Natural killer cell treated with Interleukin-12 subunit alpha and Interleukin-12 subunit beta and Interleukin-15 and Interleukin-18, amount 100 ng/mL, for 72 hours (primary cell): ENCODE measurements at places on chromosomes 6 and 20.

DNA sequence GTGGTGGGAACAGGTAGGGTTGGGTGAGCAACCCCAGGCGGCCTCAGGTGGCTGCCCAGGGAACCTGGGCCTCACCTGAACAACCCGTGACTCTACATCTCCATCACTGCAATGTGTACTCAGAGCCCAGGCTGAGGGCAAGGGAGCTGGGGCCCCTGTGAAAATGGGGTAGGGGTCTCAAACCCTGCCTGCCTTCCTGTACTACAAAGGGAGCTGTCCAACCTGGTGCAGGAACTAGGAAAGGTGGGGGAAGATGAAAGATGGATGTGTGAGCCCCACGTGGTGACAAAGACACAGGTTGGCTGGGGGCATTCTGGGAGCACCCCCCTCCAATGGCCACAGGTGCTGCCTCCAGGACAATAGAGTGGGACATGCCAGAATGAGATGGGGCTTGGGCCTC, 62.1 kb upstream of the SLC2A12 start:
- DNase-seq: no peak

DNA sequence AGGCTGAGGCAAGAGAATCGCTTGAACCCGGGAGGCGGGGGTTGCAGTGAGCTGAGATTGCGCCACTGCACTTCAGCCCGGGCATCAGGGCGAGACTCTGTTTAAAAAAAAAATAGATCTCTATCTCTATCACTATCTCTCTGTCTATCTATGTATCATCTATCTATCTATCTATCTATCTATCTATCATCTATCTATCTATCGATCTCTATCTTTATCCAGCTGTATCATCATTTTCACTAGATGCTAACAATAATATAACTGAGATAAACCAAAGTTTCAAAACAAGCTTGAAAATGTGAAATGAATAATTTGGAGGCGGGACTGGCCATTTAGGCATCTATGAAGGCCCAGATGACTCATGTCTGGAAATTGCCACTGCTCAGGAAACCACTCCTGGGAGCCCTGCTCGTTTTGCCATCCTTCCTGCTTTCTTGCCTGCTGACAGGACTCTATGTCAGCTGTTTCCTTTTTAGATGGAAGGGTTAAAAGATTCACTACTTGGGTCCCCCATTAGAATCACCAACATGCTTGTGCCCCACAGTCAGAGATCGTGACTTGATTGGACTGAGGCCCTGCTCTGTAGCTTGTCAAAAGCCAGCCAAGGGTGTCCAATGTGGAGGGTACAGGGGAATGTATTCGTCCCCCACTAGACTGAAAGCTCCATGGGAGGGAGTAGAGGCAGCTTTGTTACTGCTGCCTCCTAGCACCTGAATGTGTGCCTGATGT, 61.7 kb downstream of the UTRN start:
- DNase-seq: no peak

- no peak for DNase-seq
These were observed 491.3 kb upstream of the GJE1 start for GRCh38 chr6:141641406-141641805.

DNA sequence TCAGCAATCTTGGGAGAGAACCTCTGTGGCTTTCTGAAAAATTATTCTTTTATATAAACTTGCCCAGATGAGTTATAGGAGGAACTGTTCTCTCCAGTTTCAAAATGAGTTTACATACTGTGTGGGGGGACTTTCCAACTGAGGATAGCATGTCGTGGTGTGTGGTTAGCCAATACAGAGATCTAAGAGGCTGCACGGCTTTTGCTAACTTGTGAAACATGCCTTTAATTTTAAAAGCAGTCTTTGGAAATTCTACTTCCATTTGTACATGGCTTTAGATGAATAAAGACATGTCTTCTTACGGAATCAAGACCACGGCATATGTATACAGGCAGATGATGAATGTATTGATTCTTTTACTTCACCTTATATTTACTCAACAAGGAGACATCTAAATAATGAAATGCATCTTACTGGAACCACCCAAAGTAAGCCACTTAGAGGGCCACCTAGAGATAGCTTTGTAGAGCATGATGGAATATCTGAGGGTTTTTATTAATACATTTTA, 39.8 kb downstream of the HIVEP1 start:
- peak; percentile 87 for DNase-seq

DNA sequence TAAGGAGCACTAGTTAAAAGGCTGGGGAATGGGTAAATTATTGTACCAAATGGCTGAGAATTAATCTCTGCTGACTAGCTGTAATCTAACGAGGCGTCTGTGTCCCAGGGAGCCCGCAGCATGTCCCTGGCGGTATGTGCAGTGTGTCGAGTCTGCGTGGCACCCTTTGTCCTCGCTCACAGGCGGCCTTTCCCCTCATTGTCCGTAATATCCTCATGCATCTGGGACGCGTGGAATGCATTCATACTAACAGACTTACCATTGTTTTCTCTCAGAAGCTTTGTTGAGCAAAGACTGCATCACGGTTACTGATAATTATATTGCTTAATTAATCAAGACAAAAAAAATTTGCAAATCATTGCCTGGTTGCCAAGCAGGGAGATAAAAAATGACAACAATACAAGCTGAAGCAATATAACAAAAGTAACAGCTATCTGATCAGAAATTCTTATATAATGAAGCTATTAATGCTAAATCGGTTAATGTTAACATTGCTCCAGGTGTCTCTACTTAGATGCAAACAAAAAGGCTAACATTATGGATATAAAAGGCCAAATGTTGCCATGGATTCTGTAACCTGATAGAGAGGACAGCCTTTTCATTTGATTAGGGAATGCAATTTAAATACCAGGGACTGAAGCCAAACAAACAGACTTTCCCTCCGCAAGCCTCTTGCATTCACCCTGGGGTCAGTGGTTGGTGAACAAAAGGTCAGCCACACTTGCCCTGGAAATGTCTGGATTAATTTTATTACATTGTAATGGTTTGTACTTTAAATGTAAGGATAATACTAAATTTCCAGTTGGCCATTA, 124.8 kb downstream of the INSM1 start:
- DNase-seq: no peak

DNA sequence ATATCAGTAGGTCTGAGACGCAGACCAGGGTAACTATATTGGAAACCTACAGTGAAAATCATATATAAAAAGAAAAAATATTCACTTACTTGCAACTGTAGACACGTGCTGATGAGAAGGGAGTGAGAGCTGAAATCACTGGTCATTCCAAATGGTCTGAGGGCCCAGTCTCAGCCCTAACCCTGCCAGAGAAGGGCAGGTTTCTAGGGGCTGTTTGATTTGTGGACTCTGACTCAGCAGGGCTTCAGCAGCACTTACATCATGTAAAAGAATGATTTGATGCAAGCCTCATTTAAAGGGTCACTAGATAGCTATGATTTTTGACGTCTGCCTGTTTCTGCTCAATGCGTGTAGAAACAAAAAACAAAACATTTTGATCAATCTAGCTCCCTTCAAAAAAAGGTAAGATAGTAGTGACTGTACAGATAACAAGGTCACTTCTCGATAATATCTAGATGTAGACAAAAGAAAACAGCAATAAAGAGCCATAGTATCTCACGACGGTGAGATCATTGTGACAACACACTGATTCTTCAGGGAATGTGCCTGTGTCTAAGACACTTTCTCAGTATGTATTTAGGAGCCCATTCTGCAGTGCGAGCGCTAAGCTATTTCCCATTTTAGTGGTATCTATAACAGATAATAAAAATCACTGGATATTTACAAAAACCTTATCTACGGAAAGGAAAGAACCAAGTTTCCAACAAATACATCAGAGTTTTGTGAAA, 307.2 kb downstream of the HIVEP2 start:
- no peak for DNase-seq

GRCh38 chr6:162871966-162872365, 144.2 kb downstream of the PACRG start:
- no peak for DNase-seq

DNA sequence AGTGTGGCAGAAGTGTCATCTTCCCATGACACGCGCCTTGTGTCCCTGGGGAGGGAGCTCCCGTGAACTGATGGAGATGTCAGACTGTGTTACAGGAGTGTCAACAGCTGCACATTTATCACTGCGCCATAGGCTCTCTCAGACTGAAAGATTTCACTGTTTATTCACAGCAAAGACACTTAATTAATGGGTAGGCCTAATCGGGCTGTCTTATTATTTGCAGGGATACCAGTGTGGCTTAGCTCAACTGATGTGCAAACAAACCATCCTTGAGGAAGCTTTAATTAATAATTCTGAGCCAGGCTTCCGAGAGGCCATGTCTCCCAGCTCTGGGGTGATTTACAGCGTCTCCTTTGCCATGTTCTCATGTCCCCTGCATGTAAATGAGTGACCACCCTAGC, 771.0 kb downstream of the QKI start:
- no peak for DNase-seq

GRCh38 chr6:43509984-43510826, at the start of gene LRRC73:
TSS of gene LRRC73 (minus strand) at chr6:43510346. CDS start at chr6:43509785, 561 bp downstream.
- DNase-seq: peak; percentile 88

GRCh38 chr20:59482351-59483187, 121.8 kb upstream of the PHACTR3 start:
- DNase-seq: no peak

- DNase-seq: no peak
These were observed 12.8 kb upstream of the ILRUN start for GRCh38 chr6:34709386-34709785.

GRCh38 chr6:75855052-75855451, 106.0 kb downstream of the MYO6 start:
- DNase-seq: no peak

GRCh38 chr20:19026901-19027644, 185.4 kb upstream of the SLC24A3 start:
- DNase-seq: no peak

DNA sequence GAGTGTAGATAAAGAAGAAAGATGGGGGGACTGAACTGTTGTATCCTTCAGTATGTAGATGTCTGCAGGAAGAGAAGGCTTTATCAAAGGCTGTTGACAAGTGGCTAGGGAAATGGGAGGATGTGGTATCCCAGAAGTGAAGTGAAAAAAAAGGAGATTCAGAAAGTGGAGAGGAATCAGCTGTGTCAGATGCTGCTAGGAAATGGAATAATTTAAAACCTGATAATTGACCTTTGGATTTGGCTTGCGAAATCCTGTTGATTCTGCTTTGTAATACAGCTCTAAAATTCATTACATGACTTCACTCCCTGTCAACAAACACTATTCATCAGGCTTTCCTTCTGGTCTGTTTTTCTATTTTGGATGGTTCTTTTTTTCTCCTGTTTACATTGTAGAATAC, 41.7 kb downstream of the PHF3 start:
- no peak for DNase-seq

DNA sequence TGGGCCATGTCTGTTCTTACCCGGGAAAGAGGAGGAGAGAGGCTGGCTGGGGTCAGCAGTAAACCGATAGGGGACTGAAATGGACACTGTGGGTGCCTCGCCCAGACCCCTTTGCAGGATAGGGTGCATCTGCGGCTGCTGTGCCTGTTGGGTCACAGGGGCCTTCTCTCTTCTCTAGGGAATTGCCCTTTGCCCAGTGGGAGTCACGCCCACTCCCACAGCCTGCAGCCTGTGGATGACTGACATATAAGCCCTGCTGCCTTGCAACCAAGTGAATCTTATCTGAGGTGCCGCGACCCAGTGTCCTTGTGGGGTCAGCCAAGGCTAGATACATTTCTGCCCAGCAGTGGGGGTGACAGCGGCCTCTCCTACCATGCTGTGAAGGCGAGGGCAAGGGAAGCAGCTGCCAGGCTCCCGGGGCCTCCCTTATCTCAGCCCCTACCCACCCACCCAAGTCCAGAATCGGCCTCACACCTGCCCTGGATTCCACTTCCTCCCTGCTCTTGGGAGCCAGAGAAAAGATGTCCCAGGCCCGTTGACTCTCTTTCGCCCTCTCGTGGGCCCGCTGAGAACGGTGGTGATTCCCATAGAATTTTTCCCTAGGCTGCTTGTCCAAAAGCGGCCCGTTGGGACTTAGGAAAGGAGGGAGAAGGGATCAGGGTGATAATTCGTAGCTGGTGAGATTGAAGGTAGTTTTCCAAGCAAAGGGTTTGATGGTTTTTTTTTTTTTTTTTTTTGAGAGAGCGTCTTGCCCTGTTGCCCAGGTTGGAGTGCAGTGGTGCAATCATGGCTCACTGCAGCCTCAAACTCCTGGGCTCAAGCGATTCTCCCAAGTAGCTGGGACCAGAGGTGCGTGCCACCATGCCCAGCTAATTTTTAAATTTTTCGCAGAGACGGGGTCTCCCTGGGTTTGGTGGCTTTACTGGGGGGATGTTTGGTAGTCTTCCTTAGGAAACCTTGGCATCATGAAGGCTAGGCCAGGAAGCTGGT, 76.4 kb upstream of the RNF24 start:
- no peak for DNase-seq

DNA sequence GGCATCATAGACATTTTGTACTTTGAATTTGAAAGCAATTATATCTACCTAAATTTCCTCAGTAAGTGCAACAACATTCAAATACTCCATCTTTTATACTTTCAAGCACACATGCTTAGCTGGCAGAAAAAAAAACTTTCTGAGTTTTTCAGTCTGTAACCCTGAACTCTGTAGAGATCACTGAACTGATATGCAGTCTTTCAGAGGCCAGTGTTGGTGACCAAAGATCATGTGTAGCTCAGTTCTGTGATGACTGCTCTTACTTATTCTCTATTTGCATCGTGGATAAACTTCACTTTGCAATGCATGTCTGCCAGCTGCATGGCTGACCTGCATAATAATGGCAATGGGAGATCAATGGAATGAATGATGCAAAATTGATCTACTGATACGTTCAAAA, 431.3 kb downstream of the FRK start:
- DNase-seq: no peak

DNA sequence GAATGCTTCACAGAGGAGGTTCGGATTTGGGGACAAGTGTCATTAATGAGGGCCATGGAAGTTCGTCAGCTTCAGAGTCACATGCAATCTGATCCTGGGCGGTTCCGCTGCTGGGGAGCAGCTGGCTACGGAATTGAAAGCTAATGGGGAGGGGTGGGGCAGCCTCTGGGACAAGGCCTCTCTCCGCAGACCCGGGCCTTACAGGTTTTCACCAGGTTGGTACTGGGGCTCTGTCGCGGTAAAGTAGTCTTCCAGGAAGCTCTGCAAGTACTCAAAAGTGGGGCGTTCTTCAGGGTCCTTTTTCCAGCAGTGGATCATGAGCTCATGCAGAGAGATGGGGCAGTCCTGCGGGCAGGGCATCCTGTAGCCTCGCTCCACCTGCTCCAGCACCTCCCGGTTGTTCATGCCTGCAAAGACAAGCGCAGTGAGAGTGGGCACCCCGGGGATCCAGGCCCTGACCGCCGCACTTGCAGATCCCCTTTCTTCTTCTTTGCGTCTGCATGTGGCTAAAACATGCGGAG, 55.9 kb upstream of the TRAF3IP2 start:
- DNase-seq: no peak

GRCh38 chr6:37088897-37089296, 81.1 kb upstream of the PIM1 start:
- DNase-seq: no peak

- no peak for DNase-seq
These were observed 89.6 kb downstream of the MRAP2 start for GRCh38 chr6:84123186-84123585.

- no peak for DNase-seq
These were observed 165.3 kb downstream of the ZDHHC14 start for GRCh38 chr6:157546321-157546720.

- no peak for DNase-seq
These were observed 228.2 kb downstream of the RFPL4B start for GRCh38 chr6:112575309-112575834.

- no peak for DNase-seq
These were observed 439.2 kb downstream of the PKHD1 start for GRCh38 chr6:51648236-51648635.

- DNase-seq: no peak
These were observed 34.8 kb downstream of the WRNIP1 start for GRCh38 chr6:2799936-2800527.
